ENCODE measurements at places on chromosomes 5 and 9.

- DNase-seq, result no peak
Measured at GRCh38 chr5:24225051-24225450, 419.7 kb downstream of the CDH10 start.

GRCh38 chr5:36642089-36642488, 35.7 kb downstream of the SLC1A3 start:
- no peak for DNase-seq

DNA sequence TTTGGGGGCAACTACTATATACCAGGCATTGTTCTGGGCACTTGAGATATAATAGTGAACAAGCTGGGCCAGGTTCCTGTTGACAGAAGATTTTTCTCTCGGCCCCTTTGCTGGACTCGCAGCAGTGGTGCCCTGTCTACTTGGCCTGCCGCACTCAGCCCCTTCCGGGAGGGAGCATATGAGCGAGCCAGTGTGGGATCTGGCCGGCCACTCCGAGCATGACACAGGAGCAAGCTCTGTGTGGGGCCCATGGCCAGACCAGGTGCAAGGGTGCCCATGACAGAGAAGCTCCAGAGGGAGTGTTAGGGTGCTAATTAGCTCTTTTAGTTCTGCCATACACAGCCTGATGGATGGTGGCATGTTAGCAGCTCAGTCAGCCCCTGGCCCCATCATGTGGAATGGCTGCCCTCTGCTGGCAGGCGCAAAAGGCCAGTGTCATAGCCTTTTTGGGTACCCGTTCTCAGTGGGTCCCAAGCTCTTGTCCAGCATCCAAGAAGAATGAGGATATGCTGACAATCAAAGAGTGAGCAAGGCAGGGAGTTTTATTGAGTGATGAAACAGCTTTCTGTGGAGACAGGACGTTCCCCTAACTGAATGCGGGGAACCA, 9.3 kb upstream of the KIF4B start:
- DNase-seq, result peak; percentile 16

GRCh38 chr9:69672596-69673310, 582 bp upstream of the APBA1 start:
- DNase-seq, result no peak

GRCh38 chr9:135043345-135043744, 44.1 kb upstream of the OLFM1 start:
- DNase-seq, result no peak

DNA sequence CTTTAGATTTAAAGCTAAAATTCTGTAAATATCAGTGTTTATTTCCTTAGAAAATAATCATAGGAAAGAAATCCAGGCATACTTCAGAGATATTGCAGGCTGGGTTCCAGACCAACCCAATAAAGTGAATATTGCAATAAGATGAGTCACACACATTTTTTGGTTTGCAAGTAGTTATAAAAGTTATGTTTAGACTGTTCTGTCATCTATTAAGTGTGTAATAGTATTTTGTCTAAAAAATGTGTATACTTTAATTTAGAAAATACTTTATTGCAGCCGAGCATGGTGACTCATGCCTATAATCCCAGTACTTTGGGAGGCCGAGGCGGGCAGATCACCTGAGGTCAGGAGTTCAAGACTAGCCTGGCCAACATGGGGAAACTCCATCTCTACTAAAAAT, 6.9 kb upstream of the RIC1 start:
- DNase-seq, result no peak

- DNase-seq, result no peak
Measured at GRCh38 chr5:35158204-35158603, 72.1 kb downstream of the PRLR start.

- no peak for DNase-seq
Measured at GRCh38 chr5:156367597-156367996, 40.6 kb downstream of the SGCD start.

DNA sequence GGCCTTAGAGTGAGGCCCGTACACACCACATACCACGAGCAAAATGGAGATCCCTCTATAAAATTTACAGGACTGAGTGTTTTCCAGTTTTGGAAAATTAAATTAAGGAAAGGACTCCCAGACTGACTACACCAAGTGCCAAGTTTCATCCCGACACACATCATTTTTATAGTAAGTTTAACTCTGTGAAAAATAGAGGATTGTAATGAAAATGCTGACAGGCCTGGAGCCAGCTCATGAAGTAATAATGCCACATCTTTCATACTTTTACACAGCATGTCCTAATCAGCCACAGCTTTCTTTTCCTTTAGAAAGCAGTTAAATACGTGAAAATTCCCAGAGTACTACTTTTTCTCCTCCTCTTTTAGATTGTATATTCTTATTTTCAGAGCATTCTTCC, 169.2 kb downstream of the SAXO1 start:
- no peak for DNase-seq

- DNase-seq, result no peak
Measured at GRCh38 chr5:90054612-90055011, 354.9 kb downstream of the CETN3 start.

DNA sequence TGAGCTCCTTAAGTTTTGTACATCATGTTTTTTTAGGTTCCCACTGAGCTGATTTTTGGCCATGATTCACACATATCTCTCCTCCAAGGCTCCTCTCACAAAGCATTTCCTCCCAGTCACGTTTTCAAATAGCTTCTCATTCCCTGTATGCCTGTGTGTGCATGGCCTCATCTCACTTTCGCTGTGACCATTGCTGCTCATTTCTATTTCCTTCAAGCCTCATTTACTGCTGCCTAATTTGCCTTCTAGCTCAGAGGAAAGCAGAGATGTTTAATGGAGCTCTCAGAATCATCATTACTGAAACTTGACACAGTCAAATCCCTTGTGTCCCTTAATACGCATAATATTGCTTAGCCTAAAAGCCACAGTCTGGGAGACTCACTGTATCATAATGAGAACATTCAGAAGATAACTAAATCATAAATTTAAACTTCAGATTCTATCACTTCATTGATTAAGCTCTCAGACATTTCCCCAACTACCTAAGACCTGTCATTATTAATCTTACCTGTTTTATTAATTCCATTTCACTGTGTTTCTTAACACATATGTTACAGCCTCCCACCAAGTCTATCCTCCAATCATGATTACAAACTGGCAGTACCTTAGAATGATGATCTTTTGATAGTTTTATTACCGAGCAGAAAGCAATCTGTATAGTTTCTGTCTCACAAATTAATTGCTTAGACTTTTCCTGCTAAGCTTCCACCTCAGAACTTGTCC, 278.3 kb upstream of the PTGER4 start:
- no peak for DNase-seq

DNA sequence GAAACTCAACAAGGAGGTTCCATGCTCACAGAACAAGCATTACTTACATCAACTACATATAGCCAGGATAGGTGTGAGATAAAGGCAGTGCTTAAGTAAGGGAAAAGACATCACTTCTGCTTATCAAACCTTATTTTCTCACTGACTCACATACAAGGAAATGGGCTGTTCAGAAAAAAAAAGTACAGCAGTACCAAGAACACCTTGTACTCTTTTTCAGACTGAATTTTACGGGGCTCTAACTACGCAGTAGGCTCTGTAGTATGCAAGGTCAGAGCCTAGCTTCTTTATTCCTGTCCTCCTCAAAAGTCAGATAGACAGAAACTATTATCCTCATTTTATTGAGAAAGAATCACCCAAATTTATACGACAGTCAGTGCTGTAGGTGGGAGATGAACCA, 5.8 kb downstream of the PSMB7 start:
- no peak for DNase-seq

DNA sequence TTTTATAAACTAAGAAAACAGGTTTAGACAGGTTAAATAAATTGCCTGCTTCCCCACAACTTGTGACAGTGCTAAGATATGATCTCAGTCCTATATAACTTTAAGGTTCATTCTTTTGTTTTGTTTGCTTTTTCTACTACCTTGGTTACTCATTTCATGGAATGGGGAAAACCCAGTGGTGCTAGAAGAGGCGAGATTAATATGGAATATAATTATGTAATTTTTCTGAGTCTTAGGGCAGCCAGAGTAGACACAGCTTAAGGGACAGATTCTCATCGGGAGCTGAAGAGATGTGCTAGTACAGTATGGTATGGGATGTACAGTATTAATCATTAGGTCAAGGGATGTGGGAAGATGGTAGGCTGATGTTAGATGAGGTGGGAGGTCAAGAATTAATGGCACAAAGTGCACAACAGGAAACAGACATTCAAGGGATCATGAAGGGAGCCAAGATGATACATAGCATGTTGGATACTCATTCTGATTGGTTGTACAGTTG, 6.2 kb downstream of the TRIM32 start:
- no peak for DNase-seq

- DNase-seq, result no peak
Measured at GRCh38 chr5:14184725-14185124, 41.6 kb downstream of the TRIO start.

- no peak for DNase-seq
Measured at GRCh38 chr5:138925090-138925635, 50.0 kb upstream of the LRRTM2 start.

DNA sequence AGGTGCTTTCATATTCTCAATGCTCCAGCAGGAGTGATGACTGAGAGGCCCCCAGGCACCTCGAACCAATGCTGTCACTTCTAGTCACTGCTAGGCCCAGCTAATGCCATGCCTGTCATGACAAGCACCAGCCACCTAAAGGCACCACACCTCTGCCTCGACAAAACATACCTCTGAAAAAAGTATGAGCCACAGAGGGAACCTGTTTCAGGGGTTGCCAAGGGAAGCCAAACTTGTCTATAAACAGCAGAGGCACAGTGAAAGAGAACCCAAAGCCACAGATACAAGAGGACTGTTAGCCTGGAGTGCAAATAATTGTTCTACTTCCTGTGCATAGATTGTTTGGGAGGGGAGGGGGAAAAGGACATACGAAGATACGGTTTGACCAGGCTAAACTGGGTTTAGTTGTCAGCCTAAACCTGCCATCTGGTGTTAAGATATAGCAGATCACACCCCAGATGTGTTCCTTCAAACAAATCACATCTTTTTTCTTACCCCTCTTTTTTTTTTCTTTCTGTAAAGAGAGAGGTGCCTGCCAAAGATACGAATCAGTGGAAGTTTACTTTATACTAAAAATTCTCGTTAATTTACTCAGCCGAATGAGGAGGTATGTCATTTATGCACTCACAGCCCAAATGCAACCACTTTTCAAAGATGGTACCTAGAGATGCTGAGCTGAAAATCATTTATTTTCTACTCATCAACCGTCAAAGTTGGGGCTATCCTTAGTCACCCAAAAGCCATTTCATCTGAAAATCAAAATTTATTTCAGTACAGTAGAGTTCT, 45.7 kb downstream of the BNC2 start:
- no peak for DNase-seq

- no peak for DNase-seq
Measured at GRCh38 chr9:15738011-15738410, 185.2 kb downstream of the CCDC171 start.

DNA sequence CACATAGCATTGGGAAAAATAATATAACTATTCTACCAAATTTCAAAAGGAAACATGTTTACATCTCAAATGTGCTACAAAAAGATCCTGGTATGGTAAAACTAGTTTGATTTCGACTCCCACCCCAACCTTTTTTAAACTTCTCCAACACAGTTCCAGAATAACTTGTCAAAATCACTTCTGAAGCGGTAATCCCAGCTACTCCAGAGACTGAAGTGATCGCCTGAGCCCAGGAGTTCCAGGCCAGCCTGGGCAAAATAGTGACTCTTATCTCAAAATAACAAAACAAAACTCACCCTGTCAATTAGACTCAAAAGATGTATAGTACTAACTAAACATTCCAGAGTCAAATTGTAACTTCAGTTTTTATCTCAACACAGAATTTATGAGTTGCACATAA, 71.3 kb upstream of the RNF38 start:
- DNase-seq, result no peak

GRCh38 chr9:130149654-130150286, 22.4 kb upstream of the NCS1 start:
- peak; percentile 18 for DNase-seq

DNA sequence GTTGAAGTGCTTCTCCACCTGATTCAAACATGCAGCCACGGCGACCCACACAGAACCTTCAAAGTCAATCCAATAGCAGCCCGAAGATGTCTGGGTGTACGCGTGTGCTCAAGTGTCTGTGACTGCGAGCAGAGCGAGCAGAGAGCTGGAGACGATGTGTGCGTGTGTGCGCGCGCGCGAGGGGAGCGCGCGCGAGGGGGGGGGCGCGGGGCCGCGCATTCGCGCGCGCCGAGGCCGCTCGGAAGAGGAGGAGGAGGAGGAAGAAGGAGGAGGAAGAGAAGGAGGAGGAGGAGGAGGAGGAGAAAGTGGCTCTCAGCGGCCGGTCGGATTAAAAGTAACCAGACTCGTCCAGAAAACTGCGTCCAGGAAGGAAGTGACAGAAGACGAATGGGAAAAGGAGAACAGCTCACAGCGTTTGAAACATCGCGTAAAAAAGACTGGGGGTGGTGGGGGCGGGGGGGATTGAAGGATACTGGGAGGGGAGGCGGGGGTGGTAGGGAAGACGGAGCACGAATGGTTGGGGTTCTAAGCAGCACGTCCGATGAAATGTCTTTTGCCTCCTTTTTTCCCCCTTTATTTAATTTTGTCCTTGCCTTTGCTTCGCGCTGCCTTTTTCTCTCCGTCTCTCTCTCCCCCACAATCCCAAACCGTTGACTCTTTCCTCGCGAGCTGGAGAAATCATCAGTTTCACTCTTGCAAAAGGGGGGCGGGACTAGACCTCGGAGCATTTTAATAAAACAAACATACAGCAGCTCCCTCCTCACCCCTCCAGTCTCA, at the start of gene MEF2C:
MEF2C (minus strand) TSS at position 126 of the 777 bp plus-strand sequence. CDS start 59,396 bp downstream, outside the sequence.
- DNase-seq, result peak; percentile 92

- DNase-seq, result no peak
Measured at GRCh38 chr5:148809781-148810524, 16.5 kb upstream of the ADRB2 start.

- no peak for DNase-seq
Measured at GRCh38 chr9:7045361-7045760, 287.6 kb downstream of the KDM4C start.

DNA sequence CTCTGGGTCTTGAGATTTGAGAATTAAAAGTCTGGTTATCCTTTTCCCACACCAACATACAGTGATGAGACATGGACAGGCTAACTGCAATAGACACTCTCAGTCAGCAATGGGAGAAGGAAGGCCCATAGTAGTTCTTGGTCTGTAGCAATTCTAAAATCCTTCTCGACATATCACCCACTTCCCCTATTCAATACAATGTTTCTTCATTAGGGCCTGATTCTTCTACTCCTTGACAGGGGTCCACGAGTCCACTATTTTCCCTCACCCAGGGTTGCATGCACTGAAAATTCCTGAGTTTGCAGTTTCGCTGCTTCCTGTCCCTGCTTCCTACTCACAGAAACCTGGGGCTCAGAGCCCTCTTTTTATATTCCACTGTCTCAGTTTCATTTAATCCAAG, 402.8 kb downstream of the MAT2B start:
- DNase-seq, result peak; percentile 28

DNA sequence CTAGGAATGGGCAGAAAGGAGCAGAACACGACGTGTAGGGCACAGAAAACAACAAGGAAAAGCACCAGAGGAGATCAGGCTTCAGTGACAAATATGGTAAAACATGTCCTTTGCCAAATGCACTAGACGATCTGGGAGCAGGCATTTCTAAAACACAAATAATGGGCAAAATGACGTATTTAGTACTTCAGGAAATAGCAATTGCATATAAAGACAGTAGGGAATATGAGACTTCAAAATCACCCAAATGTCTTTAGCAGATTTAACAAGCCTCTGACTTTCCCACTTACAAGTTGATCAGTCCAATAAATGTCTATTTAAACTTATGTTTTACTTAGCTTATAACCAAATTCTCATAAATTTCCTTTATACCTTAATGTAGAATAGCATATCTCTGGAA, 969.6 kb upstream of the C9orf72 start:
- DNase-seq, result no peak

- no peak for DNase-seq
Measured at GRCh38 chr9:35254237-35254636, 92.4 kb downstream of the UNC13B start.

- no peak for DNase-seq
Measured at GRCh38 chr9:112892981-112893380, 2.3 kb upstream of the SLC46A2 start.
